ENCODE measurements at places on chromosomes 2 and 18.

DNA sequence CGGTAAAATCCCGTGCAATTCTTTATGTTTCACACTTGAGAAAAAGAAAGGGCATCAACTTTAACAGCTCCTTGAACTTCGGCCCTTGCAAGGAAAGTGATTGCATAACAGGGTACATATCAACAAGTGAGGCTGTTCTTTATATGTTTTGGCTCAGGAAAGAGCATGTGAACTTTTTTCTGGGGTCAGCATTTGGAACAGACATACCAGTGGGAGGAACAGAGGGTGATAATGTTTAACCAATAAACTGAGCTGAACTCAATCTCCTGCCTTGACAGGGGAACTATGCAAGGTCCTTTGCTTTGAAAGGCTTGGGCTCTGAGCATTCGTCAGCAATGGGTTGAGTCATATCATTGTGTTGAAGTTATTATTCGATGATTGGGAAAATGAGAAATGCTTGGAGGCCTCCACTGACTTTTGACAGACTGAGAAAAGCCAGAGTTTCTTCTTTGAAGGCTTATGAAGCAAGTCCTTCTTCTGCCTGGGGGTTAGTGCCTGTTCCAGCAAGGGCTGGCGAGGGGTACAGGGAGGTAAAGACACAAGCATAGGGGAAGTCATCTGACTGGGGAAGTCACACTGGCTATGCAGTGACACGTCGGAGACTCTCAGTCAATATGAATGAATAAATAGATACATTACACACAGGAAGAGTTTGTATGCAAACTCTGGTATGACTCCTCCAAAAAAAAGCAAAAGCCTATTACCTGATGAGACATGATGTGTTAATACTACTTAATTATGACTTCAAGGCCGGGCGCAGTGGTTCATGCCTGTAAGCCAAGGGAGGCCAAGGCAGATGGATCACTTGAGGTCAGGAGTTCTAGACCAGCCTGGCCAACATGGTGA is 57.2 kb downstream of the CYB5A start:
- no peak for DNase-seq

- DNase-seq, result no peak
These were observed 3.9 kb downstream of the IL18R1 start for GRCh38 chr2:102359527-102359926.

- DNase-seq, result no peak
These were observed 11.4 kb downstream of the THNSL2 start for GRCh38 chr2:88181511-88181910.

DNA sequence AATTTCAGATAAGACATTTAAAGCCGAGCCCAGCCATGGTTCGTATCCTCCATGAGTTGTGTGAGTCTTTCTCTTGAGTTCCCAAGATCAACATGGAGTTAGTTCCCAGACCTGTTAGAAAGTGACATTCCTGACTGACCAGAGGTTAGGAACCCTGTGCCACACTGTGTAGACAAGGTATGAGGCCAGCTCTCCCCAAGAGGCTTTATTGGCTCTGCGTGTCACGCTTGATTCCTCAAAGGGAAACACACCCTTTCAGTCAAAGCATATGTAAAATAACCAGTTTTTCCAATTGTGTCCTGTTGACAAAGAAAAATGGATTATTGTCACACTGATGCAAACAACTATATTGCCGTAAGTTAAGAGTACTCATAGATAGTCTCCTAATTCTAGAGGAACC is 1.2 kb downstream of the SULT1C3 start:
- DNase-seq, result no peak

- DNase-seq, result no peak
These were observed 358.7 kb downstream of the SETBP1 start for GRCh38 chr18:45039376-45039775.

- no peak for DNase-seq
These were observed 53.5 kb upstream of the ASAP2 start for GRCh38 chr2:9152975-9153642.

DNA sequence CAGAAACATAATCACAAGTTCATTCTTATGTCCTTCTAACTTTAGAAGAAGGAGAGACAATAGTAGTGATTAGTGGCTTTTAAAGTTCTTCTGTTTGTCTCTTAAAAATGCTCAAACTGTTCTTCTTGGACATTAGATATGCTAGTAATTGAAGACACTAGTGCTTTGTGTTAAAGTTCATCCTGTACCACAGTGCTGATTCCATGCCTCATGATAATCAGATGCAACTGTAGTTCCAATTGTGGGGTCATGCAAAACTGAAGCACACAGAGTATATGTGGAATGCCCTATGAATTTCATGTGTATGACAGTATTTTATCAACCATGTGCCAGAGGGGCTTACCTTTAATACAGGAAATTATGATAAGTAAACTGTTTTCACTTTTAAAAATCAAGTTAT is 11.4 kb upstream of the KCNJ13 start:
- no peak for DNase-seq

- no peak for DNase-seq
These were observed 125.7 kb downstream of the PDE1A start for GRCh38 chr2:182301093-182301492.

GRCh38 chr18:76855594-76855993 is 33.2 kb downstream of the ZNF236 start:
- no peak for DNase-seq

DNA sequence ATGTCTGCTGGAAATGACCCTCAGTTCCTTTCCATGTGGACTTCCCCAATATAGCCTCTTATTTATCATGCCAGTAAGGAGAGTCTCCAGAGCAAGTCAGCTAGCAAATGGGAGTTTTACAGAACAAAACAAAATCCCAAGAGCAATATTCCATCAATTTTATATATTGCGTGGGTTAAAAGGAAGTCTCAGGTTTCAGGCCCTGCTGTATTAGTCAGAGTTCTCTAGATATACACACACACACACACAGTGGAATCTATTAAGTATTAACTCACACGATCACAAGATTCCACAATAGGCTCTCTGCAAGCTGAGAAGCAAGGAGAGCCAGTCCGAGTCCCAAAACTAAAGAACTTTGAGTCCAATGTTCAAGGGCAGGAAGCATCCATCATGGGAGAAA is 102.8 kb upstream of the MAP2 start:
- no peak for DNase-seq

Data from DMS 273 treated with DMSO at 0.1 percent for 48 hours (cell line).